ENCODE measurements at places on chromosomes 11 and 22.

- DNase-seq, result peak; percentile 51
Measured at GRCh38 chr22:25536589-25536988, 27.9 kb upstream of the GRK3 start.

DNA sequence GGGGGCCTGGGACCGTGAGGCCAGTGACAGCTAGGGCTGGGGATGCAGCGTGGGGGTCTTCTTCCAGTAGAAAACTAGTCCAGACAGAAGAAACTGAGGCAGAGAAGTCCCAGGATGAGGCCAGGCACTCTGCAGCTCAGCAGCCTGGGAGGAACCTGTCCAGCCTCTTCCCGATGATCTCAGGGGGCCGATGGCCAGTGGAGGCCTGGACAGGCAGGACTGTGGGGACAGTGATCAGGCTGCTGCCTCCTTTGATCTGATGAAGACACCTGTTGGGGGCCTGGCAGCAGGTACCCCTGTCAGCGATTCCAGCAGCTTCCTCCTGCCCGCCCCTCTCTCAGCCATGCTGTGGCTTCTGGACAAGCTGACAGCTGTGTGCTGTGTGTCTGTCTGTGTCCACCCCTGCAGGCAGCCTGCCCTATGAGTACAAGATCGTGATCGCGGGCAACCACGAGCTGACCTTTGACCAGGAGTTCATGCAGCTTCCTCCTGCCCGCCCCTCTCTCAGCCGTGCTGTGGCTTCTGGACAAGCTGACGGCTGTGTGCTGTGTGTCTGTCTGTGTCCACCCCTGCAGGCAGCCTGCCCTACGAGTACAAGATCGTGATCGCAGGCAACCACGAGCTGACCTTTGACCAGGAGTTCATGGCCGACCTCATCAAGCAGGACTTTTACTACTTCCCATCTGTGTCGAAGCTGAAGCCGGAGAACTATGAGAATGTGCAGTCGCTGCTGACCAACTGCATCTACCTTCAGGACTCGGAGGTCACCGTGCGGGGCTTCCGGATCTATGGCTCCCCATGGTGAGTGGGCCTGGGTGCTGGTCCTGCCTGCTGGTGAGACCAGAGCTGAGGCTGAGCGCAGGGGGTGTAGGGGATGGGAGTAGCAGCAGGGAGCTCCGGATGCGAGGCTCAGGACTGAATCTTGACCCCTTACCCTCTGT is 62.6 kb downstream of the MPPED1 start:
- DNase-seq, result no peak

- DNase-seq, result no peak
Measured at GRCh38 chr22:46984751-46985506, 222.5 kb downstream of the TBC1D22A start.

GRCh38 chr22:28413612-28414399 is 265.8 kb downstream of the TTC28 start:
- DNase-seq, result no peak

DNA sequence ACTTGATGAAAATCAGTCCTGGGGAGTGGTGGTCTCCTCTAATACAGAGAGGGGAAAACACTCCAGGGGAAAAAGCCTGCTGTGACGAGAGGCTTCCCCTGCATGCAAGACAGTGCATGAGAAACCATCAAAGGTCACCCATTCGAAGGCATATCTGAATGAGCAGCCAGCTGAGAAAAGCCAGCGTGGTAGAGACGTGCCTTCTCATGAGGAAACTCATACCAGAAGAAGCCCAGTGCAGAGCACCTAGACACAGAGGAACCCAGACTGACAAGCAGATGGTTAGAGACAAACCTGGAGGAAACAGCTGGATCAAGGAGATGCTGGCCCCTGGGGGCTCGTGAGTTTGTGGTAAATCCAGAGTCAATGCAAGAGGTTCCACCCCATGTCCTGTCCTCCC is 534.8 kb downstream of the BRD1 start:
- no peak for DNase-seq

DNA sequence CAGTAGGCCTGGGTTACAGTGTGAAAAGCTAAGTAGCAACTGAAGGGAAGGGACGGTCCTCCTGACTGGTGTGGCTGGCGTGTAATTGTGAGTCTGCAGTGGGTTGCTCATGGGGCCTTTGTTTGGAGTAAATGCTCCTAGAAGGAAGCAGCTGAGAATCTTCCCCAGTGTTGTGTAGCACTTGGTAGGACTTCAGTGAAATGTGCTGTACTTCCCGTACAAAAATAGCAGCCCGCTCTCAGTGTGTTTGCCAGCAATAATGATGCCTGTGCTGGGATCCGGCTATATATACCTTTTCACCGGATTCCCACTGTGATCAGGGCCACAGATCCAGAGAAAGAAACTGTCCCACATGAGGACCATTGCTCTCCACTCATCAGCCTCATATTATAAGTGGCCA is 175.7 kb upstream of the NTM start:
- no peak for DNase-seq

DNA sequence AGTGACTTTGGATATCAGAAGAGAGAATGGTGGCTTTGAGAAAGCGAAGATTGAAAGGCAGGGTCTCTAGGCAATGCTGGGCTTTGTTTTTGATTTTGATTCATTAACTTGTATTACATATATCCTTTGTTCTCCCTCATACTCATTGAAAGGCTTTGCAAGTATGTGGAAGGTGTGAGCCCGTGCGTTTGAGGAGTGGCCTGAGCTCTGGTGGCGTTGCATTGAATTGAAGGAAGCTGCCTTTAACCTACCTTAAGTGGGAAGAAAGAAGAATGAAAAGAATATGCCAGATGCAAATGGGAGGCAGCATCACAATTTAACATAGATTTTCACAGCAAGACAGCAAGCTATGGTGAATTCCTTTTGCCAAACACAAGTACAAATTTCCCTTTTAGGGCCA is 6.7 kb downstream of the MMP7 start:
- no peak for DNase-seq

DNA sequence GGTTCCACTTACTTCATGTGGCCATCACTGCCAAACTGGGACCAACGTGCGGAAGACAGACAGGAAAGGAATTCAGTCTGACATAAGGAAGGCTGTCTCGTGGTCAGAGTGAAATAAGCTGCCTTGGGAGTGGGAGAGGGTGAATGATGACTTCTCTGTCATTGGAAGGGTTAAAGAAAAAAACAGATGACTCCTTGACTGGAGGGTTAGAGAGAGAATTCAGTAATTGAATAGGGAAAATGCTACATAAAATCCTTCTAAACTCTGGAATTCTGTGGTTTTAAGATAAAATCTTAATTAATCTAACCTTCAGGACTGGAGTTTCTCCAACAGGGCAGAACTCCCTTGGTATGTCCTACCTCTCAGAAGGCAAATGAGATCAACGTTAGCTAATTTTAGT is 33.8 kb downstream of the RAB30 start:
- DNase-seq, result no peak

- no peak for DNase-seq
Measured at GRCh38 chr11:43116071-43116470, 195.7 kb upstream of the API5 start.

GRCh38 chr11:107172996-107173395 is 154.7 kb upstream of the GUCY1A2 start:
- no peak for DNase-seq

DNA sequence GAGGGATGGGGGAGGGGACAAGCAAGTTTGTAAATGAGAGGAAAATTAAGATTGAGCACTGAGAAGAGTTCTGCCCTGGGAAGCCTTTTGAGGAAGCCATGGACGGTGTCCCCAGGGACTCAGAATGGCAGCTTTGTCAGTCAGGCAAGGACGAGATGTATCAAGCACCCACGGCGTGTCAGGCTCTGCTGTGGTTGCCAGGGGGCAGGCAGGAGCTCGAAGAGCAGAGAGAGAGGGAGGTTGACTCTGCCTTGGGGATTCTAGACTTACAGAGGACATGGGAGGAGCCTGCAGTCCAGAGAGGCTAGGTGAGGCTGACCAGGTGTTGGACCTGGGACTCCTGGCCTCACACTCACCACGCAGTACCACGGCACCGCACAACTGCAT is 29.1 kb upstream of the SYT7 start:
- no peak for DNase-seq

DNA sequence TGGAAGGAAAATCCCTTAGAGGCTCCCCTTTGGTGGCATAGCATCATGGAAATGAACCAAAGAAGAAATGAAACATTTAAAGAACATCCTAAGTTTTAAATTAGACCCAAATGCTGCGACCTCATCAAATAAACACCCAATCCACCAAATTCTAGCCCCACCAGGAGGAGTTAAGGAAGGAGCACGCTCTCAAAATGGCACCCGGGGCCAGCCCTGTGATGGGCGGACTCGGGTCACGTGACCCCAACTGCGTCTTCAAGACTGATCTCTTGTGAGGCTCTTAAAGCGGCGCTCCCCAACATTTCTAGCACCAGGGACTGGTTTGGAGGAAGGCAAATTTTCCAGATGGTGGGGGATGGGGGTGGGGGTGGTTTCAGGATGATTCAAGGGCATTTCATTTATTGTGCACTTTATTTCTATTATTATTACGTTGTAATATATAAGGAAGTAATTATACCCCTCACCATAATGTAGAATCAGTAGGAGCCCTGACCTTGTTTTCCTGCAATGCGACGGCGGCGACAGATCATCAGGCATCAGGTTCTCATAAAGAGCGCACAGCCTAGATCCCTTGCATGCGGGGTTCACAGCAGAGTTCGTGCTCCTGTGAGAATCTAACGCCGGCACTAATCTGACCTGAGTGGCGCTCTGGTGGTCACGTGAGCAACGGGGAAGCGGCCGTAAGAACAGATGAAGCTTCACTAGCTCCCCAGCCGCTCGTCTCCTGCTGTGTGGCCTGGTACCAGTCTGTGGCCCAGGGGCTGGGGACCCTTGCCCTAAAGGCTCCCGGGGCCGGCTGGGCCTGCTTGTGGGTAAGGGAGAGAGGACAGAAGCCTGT is 90.6 kb upstream of the SLC22A12 start:
- DNase-seq, result no peak

- DNase-seq, result no peak
Measured at GRCh38 chr22:43467216-43467940, 55.6 kb downstream of the MPPED1 start.

DNA sequence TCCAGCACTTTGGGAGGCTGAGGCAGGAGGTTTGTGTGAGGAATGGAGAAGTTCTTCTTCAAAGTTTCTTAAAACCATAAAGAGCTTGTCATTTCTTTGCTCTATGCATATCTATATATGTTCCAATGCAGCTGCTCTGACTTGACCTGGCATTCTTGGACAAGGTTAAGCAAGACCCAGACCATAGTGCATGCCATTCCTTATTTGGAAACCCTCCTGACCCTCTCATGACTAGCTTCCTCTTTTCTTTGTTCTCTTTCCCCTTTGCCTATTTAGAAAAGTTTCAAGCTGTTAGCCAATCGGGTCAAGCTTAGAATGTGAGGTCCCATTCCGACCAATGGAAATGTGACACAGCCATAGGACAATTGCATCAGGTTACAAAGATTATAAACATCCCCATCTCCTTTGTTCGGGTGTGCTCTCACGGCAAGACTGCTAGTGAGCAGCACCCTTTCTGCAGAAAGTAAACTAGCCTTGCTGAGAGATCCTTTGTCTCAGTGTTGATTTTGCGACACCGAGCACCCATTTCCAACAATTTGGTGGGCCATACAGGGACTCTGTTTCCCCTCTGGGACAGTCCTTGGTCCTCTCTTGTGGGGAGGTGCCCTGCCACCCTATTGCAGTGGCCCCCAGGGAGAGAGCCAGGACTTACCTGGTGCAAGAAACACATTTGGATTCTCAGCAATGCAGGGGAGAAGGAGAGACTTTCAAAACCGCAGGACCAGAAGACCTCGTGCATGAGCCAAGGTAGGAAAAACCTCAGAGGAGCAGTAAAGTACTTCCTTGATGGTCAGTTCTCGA is 39.9 kb upstream of the ANO1 start:
- DNase-seq, result no peak

DNA sequence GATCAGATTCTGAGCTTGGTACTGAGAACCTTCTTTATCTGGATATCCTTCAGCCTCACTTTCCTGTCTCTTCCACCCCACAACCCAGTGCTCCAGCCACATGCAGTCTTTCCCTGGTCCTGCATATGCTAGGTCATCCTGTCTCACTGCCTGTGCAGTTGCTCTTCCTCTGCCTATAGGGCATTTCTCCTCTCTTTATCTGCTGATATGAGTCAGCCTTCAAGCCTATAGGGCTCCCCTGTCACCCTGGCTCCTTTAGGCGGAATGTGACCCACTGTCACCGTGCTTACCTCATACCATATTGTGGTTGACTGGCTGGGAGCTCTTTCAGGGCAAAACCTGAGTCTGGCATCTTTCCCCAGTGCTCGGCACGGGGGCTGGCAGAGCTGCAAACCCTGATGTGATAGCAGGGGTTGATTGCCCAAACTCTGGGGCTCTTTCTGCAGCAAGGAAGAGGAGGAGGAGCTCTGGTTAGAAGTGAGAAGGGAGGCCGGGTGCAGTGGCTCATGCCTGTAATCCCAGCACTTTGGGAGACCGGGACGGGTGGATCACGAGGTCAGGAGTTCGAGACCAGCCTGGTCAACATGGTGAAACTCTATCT is 26.3 kb downstream of the MEI1 start:
- no peak for DNase-seq

GRCh38 chr11:19947537-19948114 is 212.6 kb downstream of the DBX1 start:
- DNase-seq, result no peak

DNA sequence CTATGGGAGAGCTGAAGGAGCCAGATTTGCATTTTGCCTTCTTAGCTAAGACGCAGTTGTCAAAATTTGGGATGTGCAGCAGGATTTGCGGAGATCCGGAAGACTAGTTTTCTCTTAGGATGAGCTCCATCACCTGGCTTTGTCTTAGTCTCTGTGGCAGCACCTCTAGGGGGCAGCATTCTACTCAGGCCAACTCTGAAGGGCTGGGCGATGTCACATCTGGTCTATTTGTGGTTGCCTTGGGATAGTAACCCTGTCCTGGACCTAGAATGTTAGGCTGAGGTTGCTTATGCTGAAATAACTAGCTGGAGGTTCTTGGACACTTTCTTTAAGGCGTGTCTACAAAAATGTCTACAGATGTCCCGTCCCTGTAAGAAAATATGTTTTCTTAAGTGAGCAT is 116.2 kb downstream of the FAT3 start:
- no peak for DNase-seq

- no peak for DNase-seq
Measured at GRCh38 chr11:117099696-117100095, 1.5 kb upstream of the SIK3 start.

- no peak for DNase-seq
Measured at GRCh38 chr11:115081972-115082371, 403.6 kb downstream of the NXPE2 start.

- peak; percentile 78 for DNase-seq
Measured at GRCh38 chr11:86678823-86679222, 6.4 kb upstream of the ME3 start.

GRCh38 chr22:43085658-43086606 is 3.3 kb downstream of the TTLL1 start:
- DNase-seq, result no peak

- no peak for DNase-seq
Measured at GRCh38 chr11:105296806-105297205, 157.2 kb upstream of the CARD18 start.

DNA sequence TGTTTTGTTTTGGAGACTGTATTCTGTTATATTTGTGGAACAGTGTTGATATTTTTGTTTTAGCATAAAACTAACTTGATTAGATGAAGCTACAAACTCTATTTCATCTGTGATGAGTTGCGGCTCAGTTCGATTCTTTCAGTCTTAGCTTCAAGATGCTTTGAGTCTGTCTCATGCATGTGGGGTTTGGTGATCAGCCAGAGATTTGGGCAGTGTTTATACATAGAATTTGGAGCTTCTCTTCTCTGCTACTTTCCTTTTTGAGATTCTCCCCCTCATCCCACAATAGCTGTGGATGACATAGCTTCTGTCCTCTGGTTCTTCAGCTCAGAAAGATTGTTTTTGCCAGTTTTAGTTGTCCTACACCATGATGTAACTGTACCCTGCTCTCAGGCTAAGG is 90.4 kb downstream of the ARHGAP20 start:
- no peak for DNase-seq

Measured in tongue (tissue), 3 donors.